Activated CD4-positive, alpha-beta memory T cell treated with anti-CD3 and anti-CD28 coated beads for 36 hours (primary cell): ENCODE measurements at places on chromosomes 11 and 22. TPM values are rescaled to one million over a fixed set of nuclear protein-coding genes. Genes with fewer than 3 reads are reported as not detected.

DNA sequence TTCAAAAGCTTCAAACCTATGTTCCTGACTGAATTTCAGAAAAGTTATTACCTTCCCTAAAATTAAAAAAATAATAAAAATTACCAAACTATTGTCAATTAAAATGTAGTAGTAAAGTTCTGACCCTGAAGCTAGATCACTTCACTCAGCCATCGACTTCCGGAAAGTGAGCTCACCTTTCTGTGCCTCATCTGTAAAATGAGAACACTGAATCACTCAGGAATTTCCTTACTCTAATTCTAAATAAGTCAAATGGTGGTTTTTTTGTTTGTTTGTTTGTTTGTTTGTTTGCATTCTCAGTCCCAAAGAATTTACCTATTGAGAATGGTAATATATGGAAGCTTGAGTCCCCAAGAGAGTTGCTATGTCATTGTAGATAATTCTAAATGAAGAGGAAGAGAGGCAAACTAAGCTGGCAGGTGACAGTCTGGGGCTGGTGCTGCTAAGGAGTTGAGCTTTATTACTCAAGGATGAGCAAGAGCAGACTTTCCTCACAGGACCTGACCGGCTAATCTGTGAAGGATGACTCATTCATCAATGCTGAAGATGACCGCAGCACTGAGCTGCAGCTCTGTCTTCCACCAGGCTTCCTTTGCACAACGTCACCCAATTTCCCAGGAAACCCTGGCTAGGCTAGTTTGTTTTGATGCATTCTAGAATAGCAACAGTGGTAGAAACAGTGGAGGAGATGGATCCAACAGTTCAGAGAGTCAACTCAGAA lies 248.8 kb downstream of the RAB38 start:
- H3K4me1 ChIP-seq, result no peaks in the 10 kb centered on the region
- H3K27ac ChIP-seq, result no peak overlapping the region
- no peak overlapping the region for H3K4me3 ChIP-seq
- no peak for DNase-seq
- H3K36me3 ChIP-seq, result no peaks in the 10 kb centered on the region

MISFA gene
- total RNA-seq, result 2.9 TPM

DNA sequence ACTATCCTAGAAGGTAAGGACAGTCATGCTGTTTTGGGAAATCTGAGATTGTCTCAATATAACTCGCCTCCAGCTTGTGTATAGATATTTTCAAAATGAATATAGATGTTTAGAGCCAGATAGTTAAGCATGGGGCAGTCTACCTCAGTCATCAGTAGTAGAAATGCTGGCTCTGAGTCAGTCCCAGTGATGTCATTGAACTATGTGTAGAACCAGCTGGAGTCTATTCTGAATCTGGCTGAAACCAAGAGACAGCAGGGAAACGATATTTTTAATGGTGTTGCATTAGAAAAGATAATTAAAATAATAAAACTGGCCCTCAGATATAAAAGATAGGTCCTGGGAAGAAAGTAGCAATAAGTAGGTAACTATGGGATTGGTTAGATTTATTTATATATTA lies 25.9 kb downstream of the PIWIL4 start:
- H3K36me3 ChIP-seq, result no peaks in the 10 kb centered on the region
- no peaks in the 10 kb centered on the region for H3K27me3 ChIP-seq
- H3K27ac ChIP-seq, result no peak overlapping the region
- H3K4me3 ChIP-seq, result no peak overlapping the region

DNA sequence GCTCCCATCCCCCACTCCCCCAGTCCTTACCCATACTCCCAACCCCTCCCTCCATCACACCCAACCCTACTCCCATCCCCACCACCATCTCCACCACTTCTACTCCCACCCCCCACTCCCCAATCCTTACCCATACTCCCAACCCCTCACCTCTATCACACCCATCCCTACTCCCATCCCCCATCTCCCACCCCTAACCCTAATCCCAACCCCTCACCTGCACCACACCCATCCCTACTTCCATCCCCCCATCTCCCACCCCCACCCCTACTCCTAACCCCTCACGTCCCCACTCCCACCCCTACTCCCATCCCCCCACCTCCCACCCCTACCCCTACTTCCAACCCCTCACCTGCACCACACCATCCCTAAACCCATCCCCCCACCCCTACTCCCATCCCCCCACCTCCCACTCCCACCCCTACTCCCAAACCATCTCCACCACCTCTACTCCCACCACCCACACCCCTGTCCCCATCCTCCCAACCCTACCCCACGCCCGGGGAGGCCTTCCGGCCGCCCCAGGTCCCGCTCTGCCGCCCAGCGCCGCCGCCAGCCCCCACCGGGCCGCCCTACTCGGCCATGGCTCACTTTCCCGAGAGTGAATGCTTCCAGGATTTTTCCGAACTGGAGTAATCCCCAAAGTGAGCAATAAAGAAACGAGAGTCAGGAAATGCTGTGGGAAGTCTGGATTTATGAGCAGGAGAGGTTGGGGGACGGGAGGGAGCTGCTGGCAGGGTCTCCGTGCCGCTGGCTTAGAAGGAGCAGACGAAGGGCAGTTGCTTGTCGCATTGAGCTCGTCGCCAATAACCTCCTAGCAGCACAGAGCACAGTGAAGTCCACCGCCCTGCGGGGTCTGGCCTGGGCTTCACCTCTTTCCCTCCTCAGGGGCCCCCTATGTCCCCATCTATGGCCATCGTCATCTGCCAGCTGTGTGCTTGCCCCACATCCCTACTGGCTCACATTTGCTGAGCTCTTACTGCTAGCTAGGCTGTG lies 4.6 kb downstream of the PRG3 start:
- no peak for DNase-seq
- H3K27ac ChIP-seq, result no peak overlapping the region
- no peaks in the 10 kb centered on the region for H3K36me3 ChIP-seq
- no peak overlapping the region for H3K4me3 ChIP-seq

- no peaks in the 10 kb centered on the region for H3K4me1 ChIP-seq
- no peaks in the 10 kb centered on the region for H3K36me3 ChIP-seq
- DNase-seq, result no peak
- no peak overlapping the region for H3K4me3 ChIP-seq
Observed at GRCh38 chr11:8257003-8257664, 6.5 kb downstream of the LMO1 start.

DNA sequence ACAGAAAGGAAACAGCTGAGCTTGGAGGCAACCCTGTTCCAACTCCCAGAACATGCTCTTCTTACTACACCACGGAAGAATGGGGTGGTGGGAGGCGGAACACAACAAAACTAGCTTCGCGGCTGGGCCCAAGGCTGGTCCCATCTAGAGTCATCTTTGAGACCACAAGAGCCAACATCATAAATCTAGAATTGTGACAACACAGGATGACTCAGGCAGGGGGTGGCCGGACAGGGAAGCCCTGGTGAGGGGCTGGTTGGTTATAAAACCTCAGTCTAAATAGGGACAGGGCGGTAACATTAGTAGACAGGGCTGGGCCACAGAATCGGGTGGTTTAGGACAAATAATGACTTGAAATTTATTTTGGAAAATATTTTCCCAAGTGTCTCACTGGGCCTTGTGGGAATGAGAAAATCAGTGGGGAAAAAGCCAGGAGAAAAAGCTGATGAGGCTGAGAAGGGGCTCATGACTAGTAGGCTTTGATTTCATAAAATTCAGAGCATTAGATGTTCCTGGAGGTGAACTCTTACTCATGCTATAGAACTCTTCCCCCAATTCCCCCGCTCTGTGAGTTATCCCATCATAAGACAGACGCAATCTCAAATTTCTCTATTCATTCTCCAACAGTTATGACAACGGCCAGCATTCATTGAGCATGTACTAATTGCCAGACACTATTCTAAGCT lies 151.8 kb upstream of the TIMP3 start:
- no peak overlapping the region for H3K4me3 ChIP-seq
- H3K36me3 ChIP-seq, result peaks cover 3% of the 10 kb centered on the region
- no peaks in the 10 kb centered on the region for H3K27me3 ChIP-seq
- peaks cover 21% of the 10 kb centered on the region for H3K4me1 ChIP-seq
- DNase-seq, result peak; percentile 41

DNA sequence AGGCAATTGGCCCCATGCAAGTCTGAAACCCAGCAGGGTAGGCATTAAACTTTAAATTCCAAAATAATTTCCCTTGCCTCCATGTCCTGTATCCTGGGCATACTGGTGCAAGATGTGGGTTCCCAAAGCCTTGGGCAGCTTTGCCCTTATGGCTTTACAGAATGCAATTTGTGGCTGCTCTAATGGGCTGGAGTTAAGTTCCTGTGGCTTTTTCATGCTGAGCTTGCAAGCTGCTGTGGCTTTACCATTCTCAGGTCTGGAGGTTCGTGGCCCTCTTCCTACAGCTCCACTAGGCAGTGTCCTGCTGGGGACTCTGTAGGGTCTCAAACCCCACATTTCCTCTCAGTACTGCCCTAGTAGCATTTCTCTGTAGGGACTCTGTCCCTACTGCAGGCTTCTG lies 15.0 kb upstream of the BIRC3 start:
- no peaks in the 10 kb centered on the region for H3K27me3 ChIP-seq
- H3K36me3 ChIP-seq, result peaks cover 13% of the 10 kb centered on the region
- peaks cover 69% of the 10 kb centered on the region for H3K4me1 ChIP-seq
- DNase-seq, result no peak
- H3K27ac ChIP-seq, result no peak overlapping the region

GRCh38 chr11:43123443-43123842 lies 188.4 kb upstream of the API5 start:
- no peak for DNase-seq
- H3K4me1 ChIP-seq, result no peaks in the 10 kb centered on the region
- H3K27me3 ChIP-seq, result no peaks in the 10 kb centered on the region

C1QTNF4 gene
- not detected for total RNA-seq

DNA sequence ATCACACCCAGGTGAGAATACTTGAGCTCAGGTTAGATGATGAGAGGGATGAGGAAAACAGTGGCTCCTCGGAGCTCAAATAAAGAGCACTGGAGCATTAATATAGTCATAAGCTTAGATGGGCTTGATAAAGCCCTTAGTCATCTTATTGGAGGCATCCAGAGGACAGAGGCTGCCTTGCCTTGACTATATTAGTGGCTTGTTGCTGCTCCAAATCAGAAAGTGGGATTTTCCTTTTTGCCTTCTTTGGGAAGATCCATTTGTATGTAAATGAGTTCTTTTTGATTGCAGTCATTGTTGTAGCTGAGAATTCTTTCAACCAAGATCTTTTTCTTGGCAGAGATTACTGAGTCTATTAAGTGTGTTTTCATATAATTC lies 18.9 kb downstream of the ADM start:
- no peak for DNase-seq
- no peak overlapping the region for H3K27ac ChIP-seq
- no peak overlapping the region for H3K4me3 ChIP-seq
- peaks cover 13% of the 10 kb centered on the region for H3K4me1 ChIP-seq
- peaks cover 7% of the 10 kb centered on the region for H3K27me3 ChIP-seq

GRCh38 chr11:32224580-32224979 lies 133.7 kb downstream of the RCN1 start:
- H3K27ac ChIP-seq, result no peak overlapping the region
- H3K36me3 ChIP-seq, result no peaks in the 10 kb centered on the region
- DNase-seq, result no peak
- H3K27me3 ChIP-seq, result peaks cover 6% of the 10 kb centered on the region
